ENCODE measurements at places on chromosomes 6 and 20. TPM values are rescaled to one million over a fixed set of nuclear protein-coding genes. Genes with fewer than 3 reads are reported as not detected.
A peak's percentile ranks its signal among the peaks of the same experiment; 100 is the strongest.

GRCh38 chr6:160202411-160202810 is 56.2 kb downstream of the SLC22A2 start:
- DNase-seq = no peak

Gene SAMD3
- total RNA-seq = 1.8 TPM

- DNase-seq = no peak
These were observed 10.5 kb downstream of the FYN start for GRCh38 chr6:111862741-111863140.

Gene POU3F2
- not detected for total RNA-seq

GRCh38 chr20:63194007-63194796 is 21.7 kb downstream of the YTHDF1 start:
- no peak for DNase-seq

GRCh38 chr6:12585497-12585958 is 131.0 kb upstream of the PHACTR1 start:
- DNase-seq = no peak

Gene PNPLA1
- total RNA-seq = not detected

Gene MMP24
- total RNA-seq = 0.67 TPM

- no peak for DNase-seq
These were observed 35.5 kb upstream of the ZNF133 start for GRCh38 chr20:18252597-18253451.

GRCh38 chr6:28682542-28682941 is 156.9 kb downstream of the GPX5 start:
- DNase-seq = no peak

GRCh38 chr6:31354158-31354863 is 2.7 kb downstream of the HLA-B start:
- no peak for DNase-seq

Gene ELOVL2
- 0.12 TPM for total RNA-seq

DNA sequence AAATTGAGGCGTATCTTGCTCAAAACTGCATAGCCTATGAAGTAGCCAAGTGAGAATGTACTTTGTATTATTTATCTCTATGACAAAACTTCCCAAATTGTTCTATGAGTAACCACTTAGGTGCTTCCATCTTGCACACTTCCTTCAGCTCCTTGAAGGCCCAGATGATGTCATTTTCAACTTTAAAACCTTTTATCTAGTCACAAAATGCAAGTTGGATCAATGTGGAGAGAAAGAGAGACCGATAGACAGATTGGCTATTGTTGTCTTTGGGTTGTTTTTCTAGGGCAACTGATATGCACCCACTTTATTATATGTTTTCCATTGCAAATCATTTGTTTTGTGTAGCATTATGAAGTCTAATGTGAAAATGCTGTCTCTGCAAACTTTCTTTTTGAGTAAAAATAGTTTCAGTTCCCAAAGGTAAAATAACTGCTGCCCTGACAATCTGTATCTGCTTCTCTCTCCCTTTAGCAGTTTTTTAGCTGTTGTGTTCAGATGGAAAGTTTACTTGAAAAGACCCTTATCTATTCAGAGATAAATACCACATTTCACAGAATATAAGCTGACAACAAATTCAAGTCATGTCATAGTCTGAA is 73.7 kb upstream of the CITED2 start:
- DNase-seq = no peak

Gene PTPN1
- 26.2 TPM for total RNA-seq

DNA sequence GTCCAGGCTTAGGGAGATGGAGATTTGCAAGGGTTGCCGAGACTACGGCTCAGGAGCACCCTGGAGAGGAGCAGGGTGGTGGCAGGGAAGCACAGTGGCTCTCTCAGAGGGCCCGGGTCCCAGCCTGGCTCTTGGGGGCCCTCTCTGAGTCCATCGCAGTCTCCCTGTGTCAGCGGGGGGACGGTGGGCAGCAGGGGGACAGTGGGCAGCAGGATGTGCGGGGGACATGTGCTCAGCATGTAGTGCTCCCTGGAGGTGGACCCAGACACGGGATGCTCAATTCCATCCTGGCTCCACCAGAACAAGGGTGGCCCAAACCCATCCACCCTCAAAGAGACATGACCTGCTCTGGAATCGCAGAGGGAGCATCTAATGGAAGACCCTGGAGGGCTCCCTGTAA is 43.0 kb upstream of the ZBP1 start:
- peak; percentile 28 for DNase-seq

DNA sequence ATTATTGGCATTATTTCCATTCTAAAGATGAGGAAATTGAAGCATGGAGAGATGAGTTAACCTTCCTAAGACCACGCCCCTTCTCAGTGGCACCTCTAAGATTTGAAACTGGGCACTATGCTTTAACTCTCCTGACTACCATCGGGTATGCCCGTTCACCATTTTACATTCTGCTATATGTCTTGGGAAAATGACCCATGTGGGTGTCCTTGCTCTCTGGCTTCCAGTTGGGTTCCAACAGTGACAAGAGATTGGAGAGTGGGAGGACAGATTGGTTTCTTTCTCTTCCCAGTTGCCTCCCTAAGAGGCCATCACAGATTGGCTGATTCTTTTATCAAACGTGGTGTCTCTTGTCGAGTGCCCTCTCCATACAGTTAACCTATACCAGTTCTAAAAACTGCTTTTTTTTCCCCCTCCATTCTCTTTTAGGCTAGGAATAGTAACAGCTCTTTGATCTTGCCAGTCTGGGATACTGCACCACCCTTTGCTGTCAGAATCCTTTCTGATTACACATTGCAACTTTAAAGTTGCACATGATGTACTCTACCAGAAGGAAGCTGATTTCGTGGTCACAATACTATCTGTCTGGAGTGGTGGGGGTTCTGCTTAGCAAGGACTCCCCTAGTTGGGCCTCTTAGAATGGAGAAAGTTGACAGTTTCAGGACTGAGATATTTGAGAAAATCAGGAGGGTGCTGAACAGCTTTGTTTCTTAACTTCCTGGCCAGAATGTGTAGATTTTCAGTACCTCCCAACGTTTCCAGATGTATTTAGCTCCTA is 88.0 kb upstream of the ELOVL5 start:
- DNase-seq = no peak

DNA sequence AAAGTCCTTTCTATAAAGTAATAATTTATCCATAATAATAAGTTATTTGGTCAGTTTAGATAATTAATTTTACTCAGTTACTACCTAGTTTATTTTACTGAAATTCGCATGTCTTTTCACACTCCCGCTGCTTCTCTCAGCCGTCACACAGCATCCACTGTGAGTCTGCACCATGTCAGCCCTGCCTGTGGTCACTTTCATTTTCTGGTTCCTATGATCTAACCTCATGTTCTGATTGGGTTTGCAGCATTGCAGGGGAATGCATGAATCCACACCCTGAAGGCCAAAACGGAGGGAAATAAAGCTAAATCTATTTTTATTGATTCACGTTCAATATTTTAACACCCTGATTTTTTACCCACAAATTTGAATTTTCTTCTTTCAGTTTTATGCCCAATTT is 47.4 kb downstream of the PDE10A start:
- no peak for DNase-seq

- no peak for DNase-seq
These were observed 3.9 kb downstream of the JAG1 start for GRCh38 chr20:10669843-10670446.

GRCh38 chr20:49909499-49910339 is 5.6 kb downstream of the SPATA2 start:
- DNase-seq = no peak

DNA sequence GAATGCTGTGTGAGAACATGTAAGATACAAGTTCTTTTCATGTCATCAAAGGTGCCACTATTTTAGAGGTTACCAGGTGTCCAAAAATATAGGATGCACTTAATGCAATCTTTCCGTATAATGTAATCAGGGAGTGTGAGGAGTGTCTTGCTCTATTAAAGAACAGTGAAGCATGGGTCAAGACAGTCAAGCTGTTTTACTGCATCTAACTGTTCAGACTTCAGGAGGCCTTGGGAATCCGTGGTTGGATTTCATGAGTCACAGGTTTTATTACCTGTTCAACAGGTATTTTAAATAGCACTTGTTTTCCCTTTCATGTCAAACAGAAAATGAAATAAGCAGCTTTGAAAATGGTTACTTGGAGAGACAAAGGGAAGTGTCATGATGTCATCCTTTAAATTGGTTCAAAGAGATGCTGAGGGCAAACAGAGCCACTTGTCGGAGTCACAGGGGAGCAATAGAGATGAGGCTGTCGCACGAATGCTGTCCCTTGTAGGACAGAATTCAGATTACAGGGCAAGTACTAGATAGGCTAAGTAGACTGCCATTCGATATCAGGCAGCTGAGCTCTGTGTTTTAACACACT is 621.5 kb downstream of the QKI start:
- DNase-seq = no peak

Gene KIF25
- 0.35 TPM for total RNA-seq

DNA sequence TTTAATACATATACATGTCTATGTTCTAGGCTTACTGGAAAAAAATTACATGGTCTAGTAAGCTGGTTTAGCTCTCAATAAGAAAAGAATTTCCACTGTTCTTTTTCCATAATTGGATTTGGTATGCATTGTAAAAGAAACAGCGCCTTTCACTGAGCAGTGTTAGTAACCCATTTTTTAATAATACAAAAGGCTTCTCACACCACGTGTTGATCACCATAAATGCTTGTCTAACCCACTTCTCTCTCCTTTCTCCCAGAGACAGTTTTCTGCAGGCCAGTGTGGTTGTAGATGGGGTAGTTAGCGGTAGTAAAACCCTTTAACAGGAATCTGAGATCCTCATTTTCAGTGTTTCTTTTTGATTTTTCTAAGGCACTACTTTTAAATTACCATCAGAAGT is 348.7 kb upstream of the MANEA start:
- DNase-seq = no peak

Gene APCDD1L
- total RNA-seq = not detected

- no peak for DNase-seq
These were observed 44.8 kb downstream of the AGPAT4 start for GRCh38 chr6:161228921-161229591.

GRCh38 chr6:69589626-69590025 is 207.2 kb downstream of the LMBRD1 start:
- DNase-seq = no peak

DNA sequence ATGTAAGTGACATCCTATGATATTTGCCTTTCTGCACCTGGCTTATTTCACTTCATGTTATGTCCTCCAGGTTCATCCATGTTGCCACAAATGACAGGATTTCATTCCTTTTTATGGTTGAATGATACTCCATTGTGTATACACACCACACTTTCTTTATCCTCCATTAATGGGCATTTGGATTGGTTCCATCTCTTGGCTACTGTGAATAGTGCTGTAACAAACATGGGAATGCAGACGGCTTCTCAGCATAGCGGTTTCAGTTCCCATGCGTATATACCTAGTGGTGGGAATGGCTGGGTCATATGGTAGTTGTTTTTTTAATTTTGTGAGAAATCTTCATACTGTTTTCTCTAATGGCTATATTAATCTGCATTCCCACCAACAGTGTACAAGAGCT is 14.8 kb downstream of the MTHFD1L start:
- DNase-seq = no peak

DNA sequence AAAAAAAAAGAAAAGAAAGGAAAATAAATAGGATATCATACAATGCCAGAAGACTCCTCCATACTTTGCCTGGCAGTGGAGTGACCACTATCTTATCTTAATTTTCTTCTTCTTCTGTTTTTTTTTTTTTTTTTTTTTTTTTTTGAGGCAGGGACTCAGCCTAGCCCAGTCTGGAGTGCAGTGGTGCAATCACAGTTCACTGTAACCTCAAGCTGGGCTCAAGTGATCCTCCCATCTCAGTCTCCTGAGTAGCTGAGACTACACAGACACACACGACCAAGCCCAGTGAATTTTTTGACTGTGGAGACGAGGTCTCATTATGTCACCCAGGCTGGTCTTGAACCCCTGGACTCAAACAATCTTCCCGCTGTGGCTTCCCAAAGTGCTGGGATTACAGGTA is 17.1 kb upstream of the MMP9 start:
- no peak for DNase-seq

DNA sequence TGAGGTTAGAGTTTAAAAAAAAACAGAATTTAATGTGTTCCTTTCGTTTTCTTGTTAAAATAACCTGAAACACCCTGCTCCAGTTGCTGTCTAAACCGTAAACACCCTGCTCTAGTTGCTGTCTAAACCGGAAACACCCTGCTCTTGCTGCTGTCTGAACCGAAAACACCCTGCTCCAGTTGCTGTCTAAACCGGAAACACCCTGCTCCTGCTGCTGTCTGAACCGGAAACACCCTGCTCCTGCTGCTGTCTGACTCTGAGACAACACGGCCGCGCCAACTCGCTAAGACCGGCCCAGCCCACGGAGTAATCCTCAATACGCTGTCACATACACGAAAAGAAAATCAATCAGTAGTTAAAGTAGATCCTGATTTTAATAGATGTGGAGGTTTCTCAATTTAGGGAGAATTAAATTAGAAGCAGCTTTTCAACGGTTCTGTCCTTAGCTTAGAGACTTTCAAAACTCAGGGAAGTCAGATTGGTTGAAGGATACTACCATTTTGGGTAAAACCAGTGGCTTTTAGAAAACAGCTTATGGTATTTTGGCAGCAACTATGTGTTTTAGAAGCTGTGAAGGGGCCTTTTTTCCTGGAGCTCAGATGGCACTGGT is 98.3 kb downstream of the RAMACL start:
- peak; percentile 45 for DNase-seq

Gene DDX39B
- total RNA-seq = 362 TPM

DNA sequence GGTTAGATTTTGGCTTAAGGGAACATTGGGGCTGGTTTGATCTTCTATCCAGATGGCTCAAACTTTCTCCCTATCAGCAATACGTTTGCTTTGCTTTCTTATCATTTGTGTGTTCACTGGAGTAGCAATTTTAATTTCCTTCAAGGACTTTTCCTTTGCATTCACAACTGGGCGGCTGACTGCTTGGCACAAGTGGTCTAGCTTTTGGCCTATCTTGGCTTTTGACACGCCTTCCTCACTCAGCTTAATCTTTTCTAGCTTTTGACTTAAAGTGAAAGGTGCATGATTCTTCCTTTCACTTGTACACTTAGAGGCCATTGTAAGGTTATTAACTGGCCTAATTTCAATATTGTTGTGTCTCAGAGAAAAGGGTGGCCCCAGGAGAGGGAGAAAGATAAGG is 254.9 kb downstream of the PLCB1 start:
- no peak for DNase-seq

DNA sequence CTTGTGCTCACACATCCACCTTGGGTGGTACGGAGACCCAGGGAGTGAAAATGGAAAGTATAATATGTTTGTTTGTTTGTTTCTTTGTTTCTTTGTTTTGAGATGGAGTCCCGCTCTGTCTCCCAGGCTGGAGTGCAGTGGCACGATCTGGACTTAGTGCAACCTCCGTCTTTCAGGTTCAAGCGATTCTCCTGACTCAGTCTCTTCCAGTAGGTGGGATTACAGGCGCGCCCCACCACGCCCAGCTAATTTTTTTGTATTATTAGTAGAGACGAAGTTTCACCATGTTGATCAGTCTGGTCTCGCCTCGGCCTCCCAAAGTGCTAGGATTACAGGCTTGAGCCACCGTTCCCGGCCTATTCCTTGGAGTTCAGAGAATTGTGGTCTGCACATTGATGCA is 115.4 kb downstream of the TRIM27 start:
- no peak for DNase-seq

Gene TREM2
- total RNA-seq = 2.6 TPM

All from ovary (tissue), 10 donors.